Vagina (tissue), 2 donors: ENCODE measurements at places on chromosomes 13 and 19.
A peak's percentile ranks its signal among the peaks of the same experiment; 100 is the strongest.

DNA sequence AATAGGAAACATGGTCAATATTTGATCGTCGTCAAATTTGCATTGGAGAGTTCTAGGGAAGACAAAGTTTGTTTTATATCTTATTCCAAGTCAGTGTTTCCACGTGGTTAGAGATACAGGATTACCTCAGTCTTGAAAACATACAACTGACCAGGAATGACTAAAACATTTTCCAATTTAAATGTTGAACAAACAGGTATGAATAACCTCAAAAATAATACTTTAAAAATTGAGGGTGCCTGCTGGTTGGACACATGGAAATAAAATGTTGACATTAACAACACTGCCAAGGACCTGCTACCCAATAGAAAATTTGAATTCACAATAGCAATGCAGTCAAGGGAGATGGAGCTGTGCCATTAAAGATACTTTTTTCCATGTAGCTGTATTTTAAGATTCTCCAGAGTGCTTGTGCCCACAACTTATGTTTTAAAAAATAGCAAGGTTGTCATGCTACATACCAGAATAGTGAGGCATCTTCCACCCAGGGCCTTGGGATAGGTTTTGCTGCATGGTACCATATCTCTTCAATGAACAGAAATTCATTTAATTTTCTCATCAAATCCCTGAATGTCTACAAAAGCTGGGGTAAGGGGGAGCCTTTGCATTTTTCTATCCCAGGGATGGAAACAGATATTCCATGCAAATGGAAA lies 260.8 kb downstream of the EFNB2 start:
- no peak for DNase-seq

GRCh38 chr13:88000239-88000638 lies 329.1 kb downstream of the SLITRK5 start:
- DNase-seq, result no peak

- no peak for DNase-seq
Observed at GRCh38 chr13:18948012-18948663, 233.5 kb downstream of the TUBA3C start.

GRCh38 chr19:28196101-28196500 lies 1016.9 kb downstream of the UQCRFS1 start:
- no peak for DNase-seq

- DNase-seq, result peak; percentile 72
Observed at GRCh38 chr19:15640294-15640903, at the start of gene CYP4F3. Gene CYP4F3 (plus strand): TSS chr19:15640897. CDS start chr19:15641416, 519 bp downstream.

GRCh38 chr13:44050450-44051063 lies 170.9 kb downstream of the LACC1 start:
- DNase-seq, result no peak

- no peak for DNase-seq
Observed at GRCh38 chr13:89315287-89315686, 1644.1 kb downstream of the SLITRK5 start.

DNA sequence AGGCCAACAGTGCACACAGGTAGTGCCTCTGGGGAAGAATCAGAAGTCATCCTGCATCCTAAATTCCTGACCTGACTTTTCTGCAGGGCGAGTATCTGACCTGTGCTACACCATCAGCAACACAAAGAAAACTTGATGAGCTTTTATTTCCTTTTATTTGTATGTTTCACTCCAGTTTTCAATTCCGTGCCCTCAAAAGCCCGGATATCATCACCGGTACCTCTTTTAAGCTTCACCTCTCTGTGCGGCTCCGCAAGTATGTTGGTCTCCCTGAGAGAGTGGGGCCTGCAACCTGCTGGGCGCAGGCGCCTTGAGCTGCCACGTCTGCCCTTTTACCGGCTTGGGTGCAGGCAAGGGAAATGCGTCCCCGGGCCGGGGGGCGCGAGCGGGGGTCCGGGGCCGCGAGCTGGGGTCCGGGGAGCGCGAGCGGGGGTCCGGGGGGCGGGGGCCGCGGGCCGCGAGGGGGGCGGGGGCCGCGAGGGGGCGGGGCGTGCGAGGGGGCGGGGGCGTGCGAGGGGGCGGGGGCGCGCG lies 4.3 kb upstream of the DUXA start:
- no peak for DNase-seq

DNA sequence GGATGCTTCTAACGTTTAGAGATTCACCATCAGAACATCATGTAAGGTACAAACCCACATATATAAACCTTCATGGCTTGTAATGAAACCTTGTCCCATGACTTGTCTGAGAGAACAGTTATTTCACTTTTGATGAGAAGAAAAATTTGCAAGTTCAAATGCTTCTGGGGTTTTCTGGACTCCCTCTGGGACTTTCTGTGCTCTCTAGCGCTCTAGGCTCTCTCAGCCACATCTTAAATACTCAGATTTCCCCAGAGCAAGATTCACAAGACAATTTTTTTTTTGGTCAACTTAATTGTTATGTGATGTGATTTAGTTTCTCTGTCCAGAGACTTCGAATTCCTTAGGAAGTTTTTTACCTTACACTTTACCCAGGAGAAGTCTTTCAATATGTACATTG lies 282.8 kb upstream of the EDNRB start:
- DNase-seq, result no peak

- DNase-seq, result no peak
Observed at GRCh38 chr13:68232351-68233130, 1002.4 kb upstream of the PCDH9 start.

GRCh38 chr13:23856008-23856750 lies 33.0 kb downstream of the MIPEP start:
- no peak for DNase-seq

GRCh38 chr13:20465218-20465879 lies 60.3 kb downstream of the CRYL1 start:
- DNase-seq, result peak; percentile 58

DNA sequence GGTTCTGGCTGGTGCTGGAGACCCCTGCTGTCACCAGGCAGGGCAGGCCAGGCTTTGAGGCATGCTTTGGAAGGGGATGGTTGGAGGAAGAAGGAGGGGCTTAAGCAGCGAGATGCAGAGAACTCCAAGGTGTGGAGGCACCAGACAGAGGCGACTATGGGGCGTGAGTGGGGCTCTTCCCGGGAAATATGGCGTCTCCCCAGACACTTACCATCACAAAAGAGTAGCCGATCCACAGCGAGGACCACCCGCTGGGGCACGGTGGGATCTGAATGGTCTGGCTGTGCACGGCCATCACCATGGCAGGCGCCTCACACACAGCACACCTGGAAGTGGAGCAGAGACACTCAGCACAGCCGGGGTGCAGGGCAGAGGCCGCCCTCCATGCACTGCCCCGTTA lies 151.9 kb downstream of the COL4A1 start:
- no peak for DNase-seq

DNA sequence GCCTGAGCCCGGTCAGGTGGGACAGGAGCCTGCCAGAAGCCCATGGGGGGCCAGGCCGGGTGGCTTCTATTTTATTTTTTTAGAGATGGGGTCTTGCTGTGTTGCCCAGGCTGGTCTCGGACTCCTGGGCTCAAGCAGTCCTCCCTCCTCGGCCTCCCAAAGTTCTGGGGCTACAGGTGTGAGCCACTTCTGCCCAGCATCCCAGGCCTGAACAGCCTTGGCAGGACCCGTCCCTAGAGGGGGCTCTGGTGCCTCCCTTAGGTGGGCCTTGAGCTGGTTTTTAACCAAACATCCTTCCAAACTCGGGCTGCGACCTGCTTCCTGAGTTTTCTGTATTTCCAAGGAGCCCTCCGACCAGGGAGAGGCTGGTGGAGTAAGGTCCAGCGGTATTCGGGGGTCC lies 10.5 kb downstream of the COMP start:
- DNase-seq, result no peak

DNA sequence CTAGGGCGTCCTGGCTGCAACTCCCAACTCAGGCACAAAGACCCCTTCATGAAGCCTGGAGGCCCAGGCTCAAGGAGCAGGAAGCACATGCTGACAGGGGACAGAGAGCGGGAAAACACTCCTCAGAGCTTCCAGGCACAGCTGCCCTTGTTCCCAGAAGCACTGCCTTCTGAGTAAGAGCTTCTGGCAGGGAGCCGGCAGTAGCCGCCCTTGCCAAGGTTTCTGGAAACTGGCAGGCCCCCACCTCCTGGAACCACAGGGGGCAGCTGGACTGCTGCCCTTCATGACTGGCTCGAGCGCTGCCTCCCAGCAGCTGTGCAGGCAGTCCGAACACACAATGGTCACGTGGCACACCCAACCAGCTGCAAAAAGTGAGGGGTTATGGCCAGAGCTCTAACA lies 33.6 kb upstream of the EPHX3 start:
- DNase-seq, result no peak

- no peak for DNase-seq
Observed at GRCh38 chr19:52099497-52100138, 4.1 kb upstream of the ZNF841 start.

DNA sequence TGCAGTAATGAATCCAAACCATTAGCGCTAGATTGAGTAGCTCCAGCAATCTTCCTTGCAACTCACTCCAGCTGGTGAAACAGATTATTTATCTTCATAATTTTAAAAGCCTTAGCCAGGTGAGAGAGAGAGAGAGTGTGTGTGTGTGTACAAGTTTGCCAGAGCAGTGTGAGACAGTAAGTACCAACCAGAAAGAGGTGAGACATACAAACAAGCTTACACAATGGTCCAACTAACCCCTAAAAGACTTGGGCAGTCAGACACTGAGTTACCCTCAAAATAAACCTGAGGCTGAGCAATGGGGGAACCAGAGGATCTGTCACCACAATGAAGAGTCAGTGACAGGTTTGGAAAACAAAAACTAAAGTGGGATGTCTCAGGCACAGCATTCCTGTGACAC lies 8.1 kb upstream of the THSD1 start:
- DNase-seq, result no peak

DNA sequence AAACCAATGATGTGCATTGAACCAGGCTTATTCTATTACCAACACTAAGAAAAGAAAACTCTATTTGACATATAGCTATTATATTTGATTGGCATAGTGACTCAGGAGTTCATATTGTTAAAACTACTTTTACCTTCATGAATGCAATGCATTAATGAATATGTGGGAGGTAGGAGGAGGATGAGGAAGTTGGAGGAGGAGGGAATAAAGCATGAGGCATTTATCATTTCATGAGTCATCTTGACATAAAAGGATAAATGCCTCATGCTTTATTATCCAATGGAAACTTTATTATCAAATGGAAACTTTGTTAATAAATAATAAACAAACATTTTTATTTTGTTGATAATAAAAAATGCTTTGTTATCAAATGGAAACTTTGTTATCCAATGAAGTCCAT lies 116.5 kb downstream of the SPRY2 start:
- DNase-seq, result no peak

- DNase-seq, result no peak
Observed at GRCh38 chr13:76934671-76935070, 13.6 kb upstream of the ACOD1 start.

DNA sequence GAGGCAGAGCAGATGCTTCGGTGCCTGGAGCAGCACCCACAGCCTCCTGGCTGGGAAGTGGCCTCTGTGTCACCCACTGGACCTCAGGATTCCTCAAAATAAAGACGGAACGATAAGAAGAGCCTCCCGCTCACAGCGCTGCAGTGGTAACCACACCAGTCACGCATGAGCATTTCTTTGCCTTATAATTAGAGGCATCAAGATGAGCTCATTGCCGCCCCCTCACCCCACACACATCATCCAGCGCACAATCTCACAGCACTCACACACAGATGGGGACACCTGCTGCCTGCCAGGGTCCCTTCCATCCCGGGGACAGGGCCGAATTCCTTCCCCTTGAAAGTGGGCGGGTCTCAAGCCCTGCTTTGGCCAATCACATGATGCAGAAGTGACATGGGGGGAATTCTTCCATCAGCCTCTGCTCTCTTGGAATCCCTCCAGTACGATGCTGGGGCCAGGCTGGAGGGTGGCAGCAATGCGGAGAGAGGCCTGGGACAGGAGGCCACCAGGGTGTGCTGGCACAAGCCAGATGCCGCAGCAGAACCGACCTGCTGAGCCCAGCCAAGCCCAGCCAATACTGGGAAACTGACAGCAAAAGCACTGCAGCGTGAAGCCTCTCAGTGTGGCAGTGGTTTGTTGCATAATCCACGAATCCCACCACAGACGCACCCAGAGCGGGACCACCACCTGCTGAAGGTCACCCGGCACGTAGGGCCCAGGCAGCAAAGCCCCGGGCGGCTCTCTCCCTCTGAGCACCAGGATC lies 16.0 kb downstream of the PIP5K1C start:
- no peak for DNase-seq

- DNase-seq, result no peak
Observed at GRCh38 chr19:1309977-1310852, 24.5 kb downstream of the EFNA2 start.

DNA sequence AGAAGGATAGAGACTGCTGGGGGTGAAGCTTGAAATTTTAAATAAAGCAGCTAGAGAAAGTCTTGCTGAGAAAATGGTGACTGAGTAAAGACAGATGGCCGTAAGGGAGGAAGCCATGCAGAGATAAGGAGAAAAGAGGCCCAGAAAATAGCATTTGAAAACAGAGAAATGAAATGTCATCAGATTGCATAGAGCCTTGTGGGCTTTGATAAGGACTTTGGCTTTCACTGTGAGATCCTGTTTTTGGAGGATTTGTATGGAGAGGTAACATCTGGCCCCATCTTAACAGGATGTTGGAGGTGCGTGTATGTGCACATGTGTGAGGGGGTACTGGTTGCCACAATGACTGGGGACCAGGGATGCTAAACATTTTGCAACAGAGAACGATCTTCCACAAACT lies 19.5 kb upstream of the ATP8A2 start:
- no peak for DNase-seq

DNA sequence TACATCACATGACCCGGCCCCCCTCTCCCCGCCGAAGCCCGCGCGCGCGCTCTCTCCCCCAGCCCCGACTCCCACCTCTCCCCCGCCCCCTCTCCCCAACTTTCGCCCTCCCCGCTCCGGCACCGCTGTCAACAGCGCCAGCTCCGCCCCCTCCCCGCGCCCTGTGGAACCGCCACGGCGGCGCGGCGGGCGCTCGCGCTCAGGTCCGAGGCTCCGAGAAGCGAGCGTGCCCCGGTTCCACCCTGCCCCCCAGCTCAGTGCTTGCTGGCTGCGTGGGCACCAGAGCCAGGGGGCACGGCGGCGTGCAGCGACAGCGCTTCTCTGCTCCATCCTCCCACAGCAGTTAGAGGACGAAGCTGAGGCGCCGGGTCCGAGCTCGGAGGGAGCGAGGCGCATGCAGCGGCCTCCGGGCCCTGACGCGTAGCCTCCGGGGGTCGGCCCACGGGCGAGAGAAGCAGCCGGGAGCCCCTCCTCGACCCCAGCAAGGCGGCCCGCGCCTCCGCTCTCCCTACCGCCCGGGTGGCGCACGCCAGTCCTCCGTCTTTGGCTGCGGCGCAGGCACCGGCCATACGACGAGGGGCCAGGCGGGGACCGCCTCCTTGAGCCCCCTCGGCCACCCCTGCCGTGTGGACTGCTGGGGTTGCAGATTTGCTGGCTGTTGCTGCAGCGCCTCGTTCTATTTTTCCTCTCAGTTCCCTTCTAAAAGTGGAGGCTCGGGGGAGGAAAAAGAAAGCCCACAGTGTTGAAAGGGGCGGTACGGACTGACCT lies 109.5 kb downstream of the KCNRG start:
- no peak for DNase-seq

- no peak for DNase-seq
Observed at GRCh38 chr13:114134111-114134943, 1.9 kb upstream of the RASA3 start.
